ENCODE measurements at places on chromosomes 1 and 21.
A peak's percentile ranks its signal among the peaks of the same experiment; 100 is the strongest.

- no peak for DNase-seq
Observed at GRCh38 chr1:34213956-34214355, 37.2 kb downstream of the C1orf94 start.

- no peak for DNase-seq
Observed at GRCh38 chr1:22753481-22753971, 42.9 kb downstream of the EPHB2 start.

DNA sequence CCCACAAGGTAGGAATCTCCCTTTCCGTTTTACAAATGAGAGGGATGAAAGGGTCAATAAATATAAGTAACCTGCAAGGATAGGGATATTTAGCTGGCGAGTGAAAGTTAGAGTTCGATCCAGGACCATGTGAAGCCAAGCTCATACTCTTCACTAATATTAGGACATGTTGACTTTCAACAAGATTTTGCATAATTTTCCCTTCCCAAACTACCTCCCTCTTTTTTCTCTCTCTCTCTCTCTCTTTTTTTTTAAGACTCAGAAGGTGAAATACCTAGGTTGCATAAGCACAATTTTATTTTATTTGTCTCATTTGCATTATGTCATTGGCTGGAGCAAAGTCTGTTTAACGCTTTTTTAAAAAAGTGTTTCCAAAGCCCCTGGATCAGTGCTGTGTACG lies 8.1 kb upstream of the MT1HL1 start:
- no peak for DNase-seq

DNA sequence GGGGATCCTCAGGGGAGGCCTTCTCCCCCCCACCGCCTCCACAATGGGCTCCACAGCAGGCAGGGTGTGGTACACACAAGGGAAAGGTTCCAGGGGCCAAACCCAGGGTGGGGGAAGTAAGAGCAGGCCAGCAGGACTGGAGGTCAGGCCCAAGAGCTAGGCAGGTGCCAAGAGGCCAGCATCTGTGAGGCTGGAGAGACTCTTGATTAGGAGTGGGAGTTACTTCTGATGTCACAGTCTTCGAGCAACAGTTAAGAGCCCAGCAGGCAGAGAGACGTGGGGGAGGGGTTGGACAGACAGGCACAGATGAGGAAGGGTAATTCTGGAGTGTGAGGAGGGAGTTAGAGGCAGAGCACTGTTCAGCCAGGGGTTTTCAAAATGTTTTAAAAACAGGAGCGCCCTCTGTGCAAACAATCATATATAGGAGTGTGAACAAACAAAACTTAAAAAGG lies 55.8 kb downstream of the SLC9A1 start:
- DNase-seq, result no peak

GRCh38 chr21:34844924-34845238 lies 176.1 kb downstream of the CLIC6 start:
- no peak for DNase-seq

GRCh38 chr21:45164838-45165237 lies 90.5 kb downstream of the ADARB1 start:
- DNase-seq, result no peak

DNA sequence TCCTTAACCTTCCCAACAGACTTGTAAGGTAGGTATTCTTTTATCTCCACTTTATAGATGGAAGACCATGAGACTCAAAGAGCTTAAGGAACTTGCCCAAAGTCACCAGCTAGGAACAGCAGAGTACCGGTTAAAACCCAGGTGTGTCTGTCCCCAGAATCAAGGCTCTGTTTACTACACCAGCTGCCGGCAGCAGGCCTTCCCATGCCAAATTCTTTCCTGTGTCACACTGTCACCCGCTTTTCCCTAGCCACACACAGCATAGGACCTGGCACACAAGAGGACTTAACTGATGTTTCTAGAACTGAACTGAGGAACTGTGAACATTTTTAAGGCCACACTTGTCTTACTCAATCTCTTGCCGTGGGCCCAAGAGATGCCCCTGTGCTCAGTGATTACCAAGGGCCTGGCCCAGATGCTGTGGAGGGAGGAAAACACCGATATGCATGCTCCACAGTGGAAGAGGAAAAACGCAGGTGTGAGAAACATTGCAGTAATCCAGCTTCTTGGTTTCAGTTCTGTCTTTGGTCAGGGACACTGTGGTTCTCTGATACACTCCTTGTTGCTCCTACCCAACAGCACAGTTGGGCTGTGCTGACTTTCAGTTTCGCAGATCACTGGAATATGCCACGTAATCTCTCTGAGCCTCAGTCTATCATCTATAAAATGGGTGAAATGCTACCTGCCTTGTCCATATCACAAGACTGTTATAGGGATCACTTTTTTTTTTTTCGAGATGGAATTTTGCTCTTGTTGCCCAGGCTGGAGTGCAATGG lies 13.9 kb upstream of the LY9 start:
- DNase-seq, result peak; percentile 46

DNA sequence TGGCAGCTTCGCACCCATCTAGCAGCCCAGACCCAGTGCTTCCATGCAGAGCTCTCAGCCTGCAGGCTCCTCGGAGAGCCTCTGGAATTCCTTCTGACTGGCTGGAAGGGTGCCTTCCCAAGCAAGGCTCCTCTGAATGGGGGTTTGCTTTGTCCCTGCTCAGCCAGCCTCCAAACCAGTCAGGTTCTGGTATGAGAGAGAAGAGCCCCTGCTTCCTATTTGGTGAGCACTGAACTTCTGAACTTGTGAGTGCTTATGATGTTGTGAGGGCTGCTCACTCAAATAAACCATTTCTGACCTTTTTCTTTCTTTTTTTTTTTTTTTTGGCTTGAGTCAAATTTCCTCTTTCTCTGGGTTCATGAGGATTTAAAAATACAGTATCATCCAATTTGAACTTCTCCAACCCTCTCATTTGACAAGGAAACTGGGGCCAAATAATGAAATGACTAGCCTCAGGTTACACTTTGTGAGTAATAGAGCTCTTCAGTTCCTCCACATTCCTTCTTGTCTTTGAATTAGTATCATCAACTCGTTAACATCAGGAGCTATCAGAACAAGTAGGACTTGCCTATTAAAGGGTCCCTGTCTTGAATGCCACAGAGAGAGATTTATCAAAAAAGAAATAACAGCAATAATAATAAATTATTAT lies 39.6 kb downstream of the GFI1 start:
- DNase-seq, result no peak

- DNase-seq, result no peak
Observed at GRCh38 chr1:54811066-54811465, 9.9 kb upstream of the TTC22 start.

Measured in stimulated activated CD4-positive, alpha-beta T cell treated with anti-CD3 and anti-CD28 coated beads, Interleukin-4, amount 100 ng/mL, for 24 hours (primary cell).